ENCODE measurements at places on chromosomes 2 and 18.
A peak's percentile ranks its signal among the peaks of the same experiment; 100 is the strongest.

- no peak for DNase-seq
Measured at GRCh38 chr18:13500869-13501542, 225.4 kb downstream of the FAM210A start.

DNA sequence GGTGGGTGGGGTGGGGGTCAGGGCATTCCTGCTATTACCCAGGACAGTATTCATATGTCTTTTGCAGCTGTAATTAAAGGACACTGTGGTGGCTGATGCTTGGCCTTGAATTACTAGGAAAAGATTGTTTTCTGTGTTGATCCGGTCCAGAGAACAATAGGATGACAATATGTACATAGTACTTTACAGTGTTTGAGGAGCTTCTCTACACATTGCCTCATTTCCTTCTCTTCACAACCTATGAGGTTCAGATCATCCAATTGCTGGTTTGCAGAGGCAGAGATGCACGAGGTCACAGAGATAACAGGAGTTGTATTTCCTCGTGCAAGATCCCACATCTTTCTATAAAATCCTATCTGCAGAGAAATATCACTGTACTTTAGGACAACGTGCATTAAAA is 119.5 kb downstream of the LIPG start:
- DNase-seq: no peak

- no peak for DNase-seq
Measured at GRCh38 chr2:169746240-169746639, 12.6 kb downstream of the KLHL23 start.

DNA sequence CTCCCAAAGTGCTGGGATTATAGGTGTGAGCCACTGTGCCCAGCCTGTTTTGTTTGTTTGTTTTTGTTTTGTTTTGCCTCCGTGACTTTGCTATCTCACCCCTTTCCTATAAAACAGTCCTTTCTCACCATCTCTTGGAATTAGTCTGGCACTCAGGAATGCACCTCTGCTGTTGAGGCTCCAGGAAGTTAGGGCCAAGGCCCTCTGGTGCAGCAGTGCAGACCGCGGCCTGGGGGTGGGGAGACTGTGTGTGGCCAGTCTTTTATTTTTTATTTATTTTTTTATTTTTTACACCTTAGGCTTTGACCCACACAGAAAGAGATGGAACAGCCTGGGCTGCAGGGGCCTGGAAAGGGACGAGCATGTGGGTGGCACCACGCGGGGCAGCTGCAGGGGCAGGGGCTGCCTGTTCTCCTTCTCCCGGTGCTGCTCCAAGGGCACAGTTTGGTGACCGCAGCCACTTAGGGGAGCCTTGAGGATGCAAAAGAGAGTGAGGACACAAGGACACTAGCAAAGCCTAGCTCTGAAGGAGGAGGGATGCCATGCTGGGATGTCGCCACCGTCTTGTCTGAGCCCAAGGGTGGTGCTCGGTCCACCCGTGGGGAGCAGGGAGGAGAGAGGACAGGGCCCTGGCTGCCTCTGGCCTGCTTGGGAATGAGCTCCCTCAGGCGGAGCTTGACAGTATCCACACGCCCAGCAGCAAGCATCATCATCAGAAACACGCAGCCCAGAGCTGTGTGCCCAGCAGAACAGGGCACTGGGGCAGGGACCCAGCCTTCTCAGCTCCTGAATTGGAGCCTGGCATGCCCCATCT is 19.4 kb upstream of the ALPI start:
- DNase-seq: no peak

GRCh38 chr2:144357623-144358373 is 162.1 kb downstream of the ZEB2 start:
- no peak for DNase-seq

DNA sequence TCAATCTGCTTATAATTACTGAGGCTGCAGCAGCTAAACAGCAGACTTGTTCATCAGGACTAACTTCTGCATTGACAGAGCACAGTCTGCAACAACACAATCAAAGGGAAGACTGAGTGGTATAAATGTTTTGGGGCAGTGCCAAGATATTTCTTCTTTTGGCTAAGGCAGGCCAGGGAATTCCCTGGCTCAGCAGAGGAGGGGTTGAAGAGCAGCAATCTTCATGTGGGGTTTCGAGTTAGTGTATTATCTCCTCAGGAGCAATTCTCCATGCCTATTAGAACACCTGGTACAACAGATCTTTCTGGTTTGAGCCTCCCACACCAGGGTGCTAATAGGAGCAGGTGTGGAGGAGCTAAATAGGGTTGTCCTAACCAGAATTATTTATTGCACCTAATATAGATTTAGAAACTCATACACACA is 103.0 kb upstream of the STK17B start:
- DNase-seq: no peak

DNA sequence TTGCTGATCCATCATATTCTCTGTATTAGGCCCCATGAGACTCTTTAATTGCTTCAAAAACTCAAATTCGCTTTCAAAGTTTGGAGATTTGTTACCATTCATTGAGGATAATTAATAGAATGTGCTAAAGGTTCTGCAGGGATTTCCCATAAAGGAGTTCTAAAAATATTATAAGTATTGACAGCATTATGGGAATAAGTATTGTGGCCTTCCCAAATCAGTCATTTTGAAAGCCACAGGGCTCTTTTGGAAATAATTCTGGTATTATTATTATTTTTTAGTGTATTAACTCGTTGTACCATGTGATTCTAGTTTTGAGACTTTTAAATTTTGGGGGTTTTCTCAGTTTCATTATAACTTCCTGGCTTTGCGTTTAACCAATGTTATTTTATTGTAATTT is 37.1 kb downstream of the LCLAT1 start:
- no peak for DNase-seq

DNA sequence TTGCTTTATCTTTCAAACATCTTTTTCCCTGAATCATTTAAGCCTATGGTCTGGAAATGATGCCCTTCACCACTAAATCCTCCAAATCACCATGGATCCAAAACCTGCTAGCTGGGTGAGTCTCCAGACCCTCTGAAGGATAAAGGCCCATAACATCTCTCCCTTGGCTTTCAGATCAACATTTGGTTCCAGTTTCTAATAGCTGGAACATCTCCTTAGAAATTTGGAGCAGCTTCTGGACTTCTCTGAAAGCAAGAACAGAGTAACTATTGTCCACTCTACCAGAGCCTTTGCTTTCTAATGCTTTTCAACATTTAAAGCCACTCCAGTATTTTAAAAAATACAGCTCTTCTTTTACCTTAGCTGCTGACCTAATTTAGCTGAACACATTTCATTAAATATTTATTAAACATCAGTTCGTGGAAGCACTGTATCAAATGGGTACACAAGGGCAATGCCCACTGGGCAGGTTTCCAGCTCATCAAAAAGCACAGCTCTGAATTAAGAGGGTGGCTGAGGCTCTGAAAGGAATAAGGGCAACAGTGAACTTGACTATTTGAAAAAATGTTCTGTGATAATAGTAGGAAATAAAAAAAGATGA is 75.3 kb downstream of the GALNT3 start:
- no peak for DNase-seq

DNA sequence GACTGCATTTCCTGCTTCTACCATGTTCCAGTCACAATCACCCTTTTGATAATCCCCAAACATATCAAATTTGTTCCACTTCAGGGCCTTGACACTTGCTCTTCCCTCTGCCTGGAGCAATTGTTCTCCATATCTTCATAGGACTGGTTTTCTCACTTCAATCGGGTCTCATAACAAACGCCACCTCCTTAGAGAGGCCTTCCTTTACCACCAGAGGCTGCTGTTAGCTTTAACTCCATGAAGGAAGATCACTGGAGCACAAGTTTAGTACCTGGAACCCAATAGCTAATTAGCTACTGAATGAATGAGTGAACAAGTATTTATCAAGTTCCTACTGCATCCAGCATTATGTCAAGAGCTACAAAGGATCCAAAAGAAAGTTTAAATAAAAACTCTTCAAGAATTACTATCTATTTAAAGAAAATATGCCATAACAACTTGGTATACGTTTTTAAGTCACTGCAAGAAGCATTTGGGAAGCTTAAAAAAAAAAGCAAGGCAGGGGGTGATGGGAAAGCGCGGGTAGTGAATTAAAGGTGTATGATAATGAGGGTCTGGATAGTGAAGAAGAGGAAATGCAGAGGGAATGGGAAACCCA is 58.8 kb downstream of the BAZ2B start:
- no peak for DNase-seq

- no peak for DNase-seq
Measured at GRCh38 chr18:28398471-28398870, 221.5 kb upstream of the CDH2 start.

DNA sequence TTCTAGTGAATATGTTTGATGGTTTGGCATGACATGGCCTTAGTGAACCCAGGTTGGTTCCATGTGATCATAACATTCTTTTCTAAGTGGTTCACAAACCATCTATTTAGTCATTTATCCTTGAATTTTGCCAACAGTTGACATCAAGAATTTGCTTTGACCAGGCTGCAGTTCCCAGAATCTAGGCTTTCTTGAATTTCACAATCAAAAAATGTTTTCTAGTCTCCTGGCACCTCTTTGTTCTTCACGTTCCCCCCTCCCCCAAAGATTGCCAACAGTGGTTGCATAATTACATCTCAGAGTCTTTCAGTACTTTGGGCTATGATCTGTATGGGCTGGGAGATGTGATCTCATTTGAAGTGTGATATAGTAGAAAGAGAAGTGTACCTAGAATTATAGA is 124.0 kb downstream of the GATA6 start:
- no peak for DNase-seq

DNA sequence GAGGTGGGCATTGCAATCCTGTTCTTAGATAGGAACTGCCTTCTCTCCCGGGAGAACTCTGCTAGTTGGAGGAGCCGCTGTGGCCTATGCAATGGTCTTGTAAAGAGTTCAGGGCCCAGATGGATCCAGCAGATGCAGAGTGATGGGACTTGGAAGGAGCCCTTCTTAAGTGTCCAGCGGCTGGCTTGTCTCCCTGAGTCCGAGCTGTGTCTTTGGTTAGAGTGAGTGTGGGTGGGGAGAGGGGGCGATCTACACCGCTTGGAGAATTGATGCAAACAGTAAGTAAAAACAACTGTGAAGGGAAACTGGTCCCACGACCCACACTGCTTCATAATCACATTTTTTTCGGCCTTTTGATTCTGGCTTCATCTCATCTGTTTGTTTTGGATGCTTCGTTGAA is 89.8 kb upstream of the CYRIA start:
- DNase-seq: no peak

DNA sequence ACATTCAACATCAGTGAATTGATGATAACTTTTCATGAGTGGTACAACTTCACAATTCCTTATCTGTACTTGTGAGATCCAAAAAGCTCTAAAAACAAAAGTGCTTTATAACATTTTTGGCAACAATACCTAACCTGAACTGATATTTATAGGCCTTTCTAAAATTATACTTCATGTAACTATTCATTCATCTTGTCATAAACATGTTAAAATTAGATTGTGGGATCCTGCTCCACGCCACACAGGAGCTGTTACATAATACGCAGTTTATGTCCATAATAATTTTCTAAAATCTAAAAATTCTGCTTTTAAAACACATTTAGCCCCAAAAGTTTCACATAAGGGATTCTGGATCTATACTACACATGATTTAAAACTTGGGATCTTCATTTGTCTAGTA is 908.5 kb upstream of the CHAC2 start:
- no peak for DNase-seq

DNA sequence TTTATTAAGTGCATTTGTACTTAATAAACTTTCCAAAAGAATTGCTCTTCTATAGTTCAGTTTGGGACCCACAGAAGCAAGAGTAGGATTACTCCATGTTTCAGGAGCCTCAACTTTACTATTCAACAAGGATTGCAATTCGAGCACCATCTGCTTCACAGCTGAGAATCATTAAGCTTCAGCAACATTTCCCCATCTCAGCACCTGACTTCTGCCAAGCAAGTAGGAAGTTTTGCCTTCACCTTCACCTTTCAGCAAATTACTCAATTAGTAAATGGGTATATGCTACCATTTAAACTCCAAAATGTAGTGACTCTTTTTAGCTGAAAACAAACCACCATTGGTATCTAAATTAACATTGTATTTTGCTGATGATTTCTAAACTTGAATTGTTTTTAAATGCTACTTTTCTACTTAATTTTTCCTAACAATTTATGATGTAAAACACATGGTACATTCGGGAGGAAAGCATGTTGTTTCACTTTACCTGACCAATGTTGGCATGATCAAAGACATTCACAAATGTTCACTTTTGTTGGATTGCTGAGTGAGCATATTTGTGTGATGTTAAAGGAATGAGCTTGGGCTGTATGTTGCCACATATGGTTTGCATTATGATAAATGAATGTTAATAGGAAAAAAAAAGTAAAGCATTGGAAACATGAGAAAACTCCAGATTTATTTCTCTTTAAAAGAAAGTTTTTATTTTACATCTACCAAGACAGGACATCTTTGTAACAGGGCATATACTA is 159.2 kb downstream of the GULP1 start:
- DNase-seq: no peak

GRCh38 chr2:230879891-230880290 is 15.1 kb downstream of the ITM2C start:
- no peak for DNase-seq

GRCh38 chr2:37342591-37343220 is 1.7 kb upstream of the QPCT start:
- no peak for DNase-seq

- no peak for DNase-seq
Measured at GRCh38 chr18:62979900-62980299, 264.6 kb downstream of the PHLPP1 start.

DNA sequence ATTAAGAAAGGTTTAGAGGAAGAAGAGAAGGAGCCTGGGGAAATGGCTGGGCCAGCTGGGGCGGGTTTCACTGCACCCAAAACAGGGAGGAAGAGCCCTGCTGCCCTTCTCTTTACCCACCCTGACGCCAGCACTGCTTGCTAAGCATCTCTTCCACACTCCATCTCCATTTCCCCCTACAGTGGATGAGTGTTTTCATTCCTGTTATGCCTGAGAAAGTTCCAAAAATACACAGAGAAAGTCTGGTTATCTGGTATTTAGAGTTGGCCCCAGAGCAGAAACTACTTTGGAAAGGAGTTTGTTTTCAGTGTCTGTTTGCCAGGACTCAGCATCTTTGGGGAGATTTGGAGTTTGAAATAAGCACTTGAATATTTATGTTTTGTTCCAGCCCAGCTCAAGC is 451.0 kb downstream of the SLC4A3 start:
- DNase-seq: no peak

GRCh38 chr2:235701206-235701981 is 207.6 kb downstream of the AGAP1 start:
- no peak for DNase-seq

GRCh38 chr2:233185330-233185729 is 66.1 kb upstream of the ATG16L1 start:
- DNase-seq: no peak

GRCh38 chr2:143899987-143900386 is 619.9 kb downstream of the ZEB2 start:
- no peak for DNase-seq

- DNase-seq: no peak
Measured at GRCh38 chr2:119259296-119259860, 35.7 kb downstream of the STEAP3 start.

GRCh38 chr2:42196403-42197267 is 27.5 kb downstream of the EML4 start:
- DNase-seq: peak; percentile 25

GRCh38 chr2:20241973-20242726 is 17.2 kb upstream of the SDC1 start:
- DNase-seq: peak; percentile 31

GRCh38 chr18:77197073-77197472 is 52.6 kb upstream of the GALR1 start:
- DNase-seq: no peak

Data from activated naive CD4-positive, alpha-beta T cell treated with anti-CD3 and anti-CD28 coated beads, Interleukin-2, amount 50 U/mL, for 16 hours (primary cell).